GM23248 (cell line): ENCODE measurements at places on chromosomes 16 and 17. TPM values are rescaled to one million over a fixed set of nuclear protein-coding genes. Genes with fewer than 3 reads are reported as not detected.

DNA sequence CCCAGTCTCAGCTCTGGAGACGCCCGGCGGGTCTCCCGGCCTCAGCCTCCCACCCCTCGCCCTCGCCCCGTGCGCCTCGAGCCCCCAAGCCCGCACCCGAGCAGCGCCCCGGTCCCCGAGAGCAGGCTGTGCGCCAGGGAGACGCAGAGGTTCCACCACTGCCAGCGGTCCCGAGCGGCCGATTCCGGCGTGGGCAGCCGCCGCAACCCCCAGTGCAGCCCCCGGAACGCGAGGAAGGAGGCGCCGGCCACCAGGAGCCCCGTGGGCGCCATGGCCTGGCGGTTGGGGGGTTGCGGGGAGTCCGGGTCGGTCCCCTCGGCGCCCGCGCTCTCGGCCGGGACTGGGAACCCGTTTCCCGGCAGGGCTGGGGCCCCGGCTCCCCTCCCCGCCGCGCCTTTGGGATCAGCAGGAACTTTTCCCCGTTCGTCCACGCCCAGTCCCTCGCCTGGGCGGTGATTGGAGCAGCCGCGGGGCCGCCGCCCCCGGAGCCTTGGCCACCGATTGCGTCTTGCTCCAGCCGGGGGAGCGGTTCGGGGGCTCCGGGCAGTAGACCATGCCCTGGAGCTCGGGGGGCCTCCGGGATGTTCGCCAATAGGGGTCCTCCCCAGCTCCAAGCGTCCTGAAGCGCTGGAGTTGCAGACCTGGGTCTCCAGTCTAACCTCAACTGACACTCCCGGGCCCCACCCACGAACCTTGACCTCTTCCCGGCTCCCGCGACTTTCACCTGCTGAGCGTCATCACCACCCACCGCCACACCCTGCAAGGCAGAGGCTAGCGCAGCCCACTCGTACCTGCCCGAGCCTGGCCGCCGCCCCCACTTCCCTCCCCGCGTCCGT is at the start of gene TLCD2:
TLCD2 (minus strand) TSS at position 407 of the 836 bp plus-strand sequence; CDS start at position 272, 135 bp downstream.
- DNase-seq, result peak; percentile 87
- H3K4me3 ChIP-seq, result peak within 1 kb of the TSS; percentile 66
- H3K27ac ChIP-seq, result peak within 1 kb of the TSS; percentile 48

DNA sequence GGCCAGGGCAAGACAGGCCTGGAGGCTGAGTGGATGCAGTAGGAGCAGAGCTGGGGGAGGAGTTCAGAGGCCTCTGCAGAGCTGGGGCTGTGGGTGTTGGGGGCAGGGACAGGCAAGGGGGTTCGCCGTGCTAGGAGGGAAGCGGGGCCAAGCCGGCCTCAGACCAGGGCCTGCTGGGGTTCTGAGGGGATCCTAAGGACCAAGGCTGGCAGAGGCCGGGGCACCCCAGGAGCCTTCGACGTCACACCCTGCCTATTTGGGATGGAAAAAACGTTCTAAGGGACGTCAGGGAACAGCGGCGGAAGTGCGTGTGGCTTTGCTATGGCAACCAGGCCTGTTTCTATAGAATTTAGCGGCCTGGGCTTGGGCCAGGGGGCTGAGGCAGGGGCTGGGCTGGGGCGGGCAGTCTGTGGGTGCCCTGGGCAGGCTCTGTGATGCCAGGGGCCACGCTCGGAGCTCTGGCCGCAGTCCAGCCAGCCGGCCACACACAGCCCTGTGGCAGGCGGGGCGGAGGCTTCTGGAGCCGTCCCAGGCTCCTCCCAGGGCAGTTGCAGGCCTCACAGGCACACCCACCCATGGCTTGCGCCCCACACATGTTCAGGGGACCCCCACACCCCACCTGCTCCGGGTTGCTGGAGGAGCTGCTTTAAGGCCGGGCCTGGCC is 3.7 kb downstream of the TRAF7 start:
- H3K4me1 ChIP-seq, result peaks cover 42% of the 10 kb centered on the region
- H3K27me3 ChIP-seq, result no peaks in the 10 kb centered on the region
- H3K4me3 ChIP-seq, result peak overlapping the region; percentile 33; the same call in 1 of the 2 replicates

The TEX19 gene
- total RNA-seq, result not detected in 2 replicates

- DNase-seq, result no peak
- no peaks in the 10 kb centered on the region for H3K27me3 ChIP-seq
- H3K36me3 ChIP-seq, result no peaks in the 10 kb centered on the region
- no peak overlapping the region for H3K4me3 ChIP-seq
- no peaks in the 10 kb centered on the region for H3K4me1 ChIP-seq
Measured at GRCh38 chr16:4192206-4192605, 49.7 kb downstream of the SRL start.

The LGALS3BP gene
- total RNA-seq, result 8.3 and 8.8 TPM in 2 replicates

GRCh38 chr17:49525831-49526741 is 31.0 kb downstream of the NGFR start:
- H3K36me3 ChIP-seq, result no peaks in the 10 kb centered on the region
- H3K4me1 ChIP-seq, result no peaks in the 10 kb centered on the region
- peaks cover 11% of the 10 kb centered on the region; the same call in 1 of the 2 replicates for H3K27me3 ChIP-seq
- H3K4me3 ChIP-seq, result no peak overlapping the region
- DNase-seq, result no peak

GRCh38 chr16:21060027-21060510 is 90.6 kb downstream of the DNAH3 start:
- no peaks in the 10 kb centered on the region for H3K4me1 ChIP-seq
- no peak for DNase-seq
- H3K27me3 ChIP-seq, result no peaks in the 10 kb centered on the region; the same call in 1 of the 2 replicates
- H3K27ac ChIP-seq, result no peak overlapping the region

The DNAI2 gene
- total RNA-seq, result not detected in 2 replicates

The ST6GALNAC2 gene
- 0.65 and 1.4 TPM in 2 replicates for total RNA-seq
